ENCODE measurements at places on chromosomes 2 and 18.

GRCh38 chr2:201808027-201808426 lies 1.7 kb downstream of the CDK15 start:
- H3K4me3 ChIP-seq = no peak overlapping the region
- peak overlapping the region; percentile 78 for H3K27ac ChIP-seq
- no peaks in the 10 kb centered on the region for H3K27me3 ChIP-seq
- H3K36me3 ChIP-seq = no peaks in the 10 kb centered on the region
- peaks cover 6% of the 10 kb centered on the region for H3K4me1 ChIP-seq
- no peak for DNase-seq

- H3K4me3 ChIP-seq = peak overlapping the region; percentile 36
- no peak for DNase-seq
Measured at GRCh38 chr2:43482961-43483360, 112.9 kb downstream of the THADA start.

- no peaks in the 10 kb centered on the region for H3K27me3 ChIP-seq
- peak; percentile 89 for DNase-seq
- H3K4me1 ChIP-seq = peaks cover 3% of the 10 kb centered on the region
- peak overlapping the region; percentile 9 for H3K4me3 ChIP-seq
- no peaks in the 10 kb centered on the region for H3K36me3 ChIP-seq
- peak overlapping the region; percentile 72 for H3K27ac ChIP-seq
Measured at GRCh38 chr2:113240915-113241911, 37.5 kb downstream of the PAX8 start.

GRCh38 chr2:107588181-107588580 lies 238.5 kb upstream of the RGPD4 start:
- H3K27me3 ChIP-seq = no peaks in the 10 kb centered on the region
- no peak overlapping the region for H3K4me3 ChIP-seq
- no peak for DNase-seq
- H3K4me1 ChIP-seq = peaks cover 4% of the 10 kb centered on the region
- no peak overlapping the region for H3K27ac ChIP-seq

DNA sequence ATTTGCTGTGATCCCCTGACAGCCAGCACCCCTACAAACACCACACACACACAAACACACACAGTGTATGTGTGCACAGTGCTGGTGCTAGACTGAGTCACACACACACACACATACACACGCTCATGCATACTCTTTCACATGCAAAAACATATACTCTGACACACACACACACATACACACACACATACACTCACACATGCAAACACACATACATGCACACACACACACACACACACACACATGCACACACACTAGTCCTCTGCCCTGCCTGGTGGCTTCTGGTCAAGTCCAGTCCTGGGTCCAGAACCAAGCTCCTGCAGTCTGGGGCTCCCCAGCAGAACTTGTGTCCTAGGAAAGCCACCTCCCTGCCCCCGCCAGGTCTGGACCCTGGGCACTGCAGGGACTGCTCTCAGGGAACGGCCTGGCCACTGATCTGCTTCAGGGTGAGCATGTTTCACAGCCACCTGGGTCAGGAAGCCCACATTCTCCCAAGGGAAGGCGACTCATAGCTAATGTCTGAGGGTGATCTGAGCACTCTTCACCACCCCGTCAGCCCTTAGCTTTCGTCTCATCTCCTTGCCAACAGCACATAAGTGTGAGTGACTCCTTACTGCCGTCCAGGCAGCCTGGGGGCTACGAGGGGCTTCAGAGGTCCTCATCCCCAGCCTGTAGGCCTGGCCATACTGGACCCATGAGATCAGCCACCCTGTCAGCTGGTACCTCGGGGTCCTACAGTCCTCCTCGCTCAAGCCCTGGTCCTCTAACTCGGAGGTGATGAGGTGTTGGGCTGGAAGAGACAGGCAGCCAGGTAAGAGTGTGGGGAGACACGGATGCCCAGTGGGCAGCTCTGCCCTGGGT lies 88.1 kb downstream of the MCFD2 start:
- no peak for DNase-seq
- no peak overlapping the region for H3K4me3 ChIP-seq
- H3K4me1 ChIP-seq = no peaks in the 10 kb centered on the region
- no peak overlapping the region for H3K27ac ChIP-seq

GRCh38 chr18:45755934-45756333 lies 32.0 kb downstream of the SLC14A1 start:
- peaks cover 27% of the 10 kb centered on the region for H3K4me1 ChIP-seq
- H3K4me3 ChIP-seq = no peak overlapping the region
- peak; percentile 44 for DNase-seq
- no peaks in the 10 kb centered on the region for H3K36me3 ChIP-seq
- peak overlapping the region; percentile 73 for H3K27ac ChIP-seq

- no peak overlapping the region for H3K4me3 ChIP-seq
- no peaks in the 10 kb centered on the region for H3K27me3 ChIP-seq
- no peak overlapping the region for H3K27ac ChIP-seq
- DNase-seq = no peak
- no peaks in the 10 kb centered on the region for H3K4me1 ChIP-seq
Measured at GRCh38 chr2:106117882-106118684, 76.0 kb downstream of the UXS1 start.

GRCh38 chr2:11701751-11702301 lies 31.8 kb upstream of the NTSR2 start:
- H3K4me3 ChIP-seq = no peak overlapping the region
- peak; percentile 38 for DNase-seq
- no peak overlapping the region for H3K27ac ChIP-seq
- H3K36me3 ChIP-seq = no peaks in the 10 kb centered on the region

GRCh38 chr2:103276869-103277268 lies 515.0 kb downstream of the TMEM182 start:
- no peak overlapping the region for H3K27ac ChIP-seq
- no peaks in the 10 kb centered on the region for H3K27me3 ChIP-seq
- H3K4me3 ChIP-seq = no peak overlapping the region
- H3K36me3 ChIP-seq = no peaks in the 10 kb centered on the region
- H3K4me1 ChIP-seq = no peaks in the 10 kb centered on the region

- DNase-seq = no peak
- H3K27ac ChIP-seq = no peak overlapping the region
- no peaks in the 10 kb centered on the region for H3K27me3 ChIP-seq
- H3K36me3 ChIP-seq = no peaks in the 10 kb centered on the region
Measured at GRCh38 chr18:62744076-62744968, 29.0 kb downstream of the PHLPP1 start.

DNA sequence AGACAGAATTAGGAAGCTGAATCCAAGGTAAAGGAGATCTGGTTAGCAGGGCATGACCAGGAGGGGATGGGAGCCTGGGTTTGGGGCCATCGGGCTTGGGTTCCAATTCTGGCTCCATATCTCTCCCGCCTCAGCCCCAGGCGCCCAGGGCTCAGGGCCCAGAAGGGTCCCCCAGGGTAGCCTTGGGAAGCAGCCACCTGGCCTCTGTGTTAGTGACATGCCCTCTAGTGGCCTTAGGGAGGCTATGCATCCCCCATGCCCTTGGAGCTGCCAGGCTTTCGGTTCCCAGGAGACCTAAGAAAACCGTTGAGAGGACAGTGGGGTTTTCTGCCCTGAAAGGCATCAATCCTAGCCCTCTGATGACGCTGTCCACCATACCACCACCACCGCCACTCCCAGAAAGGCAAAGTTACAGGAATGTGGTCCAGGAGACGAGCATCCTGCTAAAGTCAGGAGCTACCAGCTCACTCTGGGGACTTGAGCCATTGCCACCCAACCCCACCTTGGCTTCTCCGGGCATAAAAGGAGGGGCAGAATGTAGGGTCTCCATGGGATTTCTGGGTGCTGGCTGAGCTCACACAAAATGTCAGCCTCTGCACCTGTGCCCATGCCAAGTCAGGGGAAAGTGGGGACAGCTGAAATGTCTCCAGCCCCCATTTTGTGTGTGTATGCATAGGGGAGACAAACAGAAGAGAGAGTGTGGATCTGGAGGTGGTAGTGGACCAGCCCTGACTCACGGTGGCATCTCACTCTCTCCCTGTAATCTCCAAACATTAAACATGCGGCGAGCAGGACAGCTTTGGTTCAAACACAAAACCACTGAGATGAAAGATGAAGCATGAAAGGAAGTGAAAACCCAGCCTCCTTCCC lies 56.5 kb downstream of the EMX1 start:
- no peak overlapping the region for H3K27ac ChIP-seq
- DNase-seq = no peak
- H3K36me3 ChIP-seq = no peaks in the 10 kb centered on the region
- no peak overlapping the region for H3K4me3 ChIP-seq
- H3K27me3 ChIP-seq = no peaks in the 10 kb centered on the region
- no peaks in the 10 kb centered on the region for H3K4me1 ChIP-seq

DNA sequence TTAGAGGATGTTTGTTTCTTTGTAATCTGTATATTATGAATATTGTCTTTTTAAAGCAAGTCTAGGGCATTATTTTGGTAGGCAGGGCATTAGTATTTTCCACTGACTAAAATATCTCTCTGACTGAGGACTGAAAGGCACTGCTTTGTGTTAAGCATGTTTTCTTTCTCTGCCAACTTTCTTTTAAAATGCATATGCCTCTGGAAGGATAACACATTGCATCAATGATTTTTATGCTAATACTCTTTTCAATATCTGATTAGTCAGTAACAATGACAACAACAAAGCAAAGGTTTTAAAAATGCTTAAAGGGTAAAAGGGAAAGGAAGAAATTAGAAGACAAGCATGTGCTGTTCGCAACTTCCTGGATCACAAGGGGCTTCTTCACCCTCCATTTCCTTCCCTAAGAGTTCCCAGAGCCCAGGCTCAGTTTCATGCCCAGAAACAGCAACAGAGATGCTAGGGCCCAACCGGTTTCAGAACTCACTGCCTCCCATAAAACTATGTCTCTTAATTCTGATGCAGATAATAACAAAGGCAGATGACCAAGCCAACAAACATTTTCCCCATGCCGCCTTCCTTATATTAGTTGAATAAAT lies 786.8 kb upstream of the ACVR2A start:
- no peaks in the 10 kb centered on the region for H3K36me3 ChIP-seq
- H3K27ac ChIP-seq = no peak overlapping the region
- no peaks in the 10 kb centered on the region for H3K4me1 ChIP-seq
- no peak overlapping the region for H3K4me3 ChIP-seq
- DNase-seq = no peak

DNA sequence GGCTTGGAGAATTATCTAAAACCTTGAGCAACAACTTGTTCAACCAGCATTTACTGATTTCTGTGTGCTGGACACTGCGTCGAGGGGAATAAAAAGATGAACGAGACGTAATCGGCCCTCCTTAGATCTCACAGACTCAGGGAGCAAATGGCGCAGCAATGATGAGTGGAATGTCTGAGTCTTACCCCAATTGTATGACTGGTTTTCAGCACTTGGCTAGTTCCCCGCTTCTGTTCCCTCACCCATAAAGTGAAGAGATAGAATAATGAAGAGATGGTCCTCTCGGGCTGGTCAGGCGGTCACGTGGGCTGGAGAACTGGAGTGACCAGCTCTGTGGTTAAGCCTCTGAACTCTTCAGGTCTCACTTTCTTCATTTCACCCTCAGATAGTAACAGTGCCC lies 17.3 kb upstream of the GATA6 start:
- no peak overlapping the region for H3K4me3 ChIP-seq
- H3K4me1 ChIP-seq = no peaks in the 10 kb centered on the region
- no peak for DNase-seq
- no peak overlapping the region for H3K27ac ChIP-seq

DNA sequence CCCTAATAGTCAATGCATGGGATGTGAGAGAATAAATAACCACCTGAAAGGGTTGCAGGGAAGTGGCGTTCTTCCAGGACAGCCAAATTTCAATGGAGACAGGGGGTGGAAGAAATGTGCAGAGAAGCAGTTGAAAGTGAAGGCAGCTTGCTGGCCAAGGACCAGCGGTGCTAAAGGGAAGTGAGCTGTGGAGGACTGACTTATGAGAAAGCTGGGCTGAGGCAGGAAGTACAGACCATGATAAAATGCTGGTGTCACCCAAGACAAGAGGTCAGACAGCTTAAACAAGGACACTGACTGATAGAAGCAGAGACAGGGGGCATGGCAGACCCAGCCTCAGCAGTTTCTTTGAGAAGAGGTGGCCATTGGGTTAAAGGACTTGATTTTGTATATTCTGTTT lies 106.7 kb downstream of the DTNB start:
- H3K27ac ChIP-seq = no peak overlapping the region
- no peak for DNase-seq
- no peak overlapping the region for H3K4me3 ChIP-seq
- no peaks in the 10 kb centered on the region for H3K36me3 ChIP-seq
- H3K4me1 ChIP-seq = no peaks in the 10 kb centered on the region

- no peaks in the 10 kb centered on the region for H3K36me3 ChIP-seq
- no peak overlapping the region for H3K4me3 ChIP-seq
- H3K4me1 ChIP-seq = no peaks in the 10 kb centered on the region
- H3K27ac ChIP-seq = no peak overlapping the region
Measured at GRCh38 chr2:8528863-8529262, 153.0 kb upstream of the ID2 start.

DNA sequence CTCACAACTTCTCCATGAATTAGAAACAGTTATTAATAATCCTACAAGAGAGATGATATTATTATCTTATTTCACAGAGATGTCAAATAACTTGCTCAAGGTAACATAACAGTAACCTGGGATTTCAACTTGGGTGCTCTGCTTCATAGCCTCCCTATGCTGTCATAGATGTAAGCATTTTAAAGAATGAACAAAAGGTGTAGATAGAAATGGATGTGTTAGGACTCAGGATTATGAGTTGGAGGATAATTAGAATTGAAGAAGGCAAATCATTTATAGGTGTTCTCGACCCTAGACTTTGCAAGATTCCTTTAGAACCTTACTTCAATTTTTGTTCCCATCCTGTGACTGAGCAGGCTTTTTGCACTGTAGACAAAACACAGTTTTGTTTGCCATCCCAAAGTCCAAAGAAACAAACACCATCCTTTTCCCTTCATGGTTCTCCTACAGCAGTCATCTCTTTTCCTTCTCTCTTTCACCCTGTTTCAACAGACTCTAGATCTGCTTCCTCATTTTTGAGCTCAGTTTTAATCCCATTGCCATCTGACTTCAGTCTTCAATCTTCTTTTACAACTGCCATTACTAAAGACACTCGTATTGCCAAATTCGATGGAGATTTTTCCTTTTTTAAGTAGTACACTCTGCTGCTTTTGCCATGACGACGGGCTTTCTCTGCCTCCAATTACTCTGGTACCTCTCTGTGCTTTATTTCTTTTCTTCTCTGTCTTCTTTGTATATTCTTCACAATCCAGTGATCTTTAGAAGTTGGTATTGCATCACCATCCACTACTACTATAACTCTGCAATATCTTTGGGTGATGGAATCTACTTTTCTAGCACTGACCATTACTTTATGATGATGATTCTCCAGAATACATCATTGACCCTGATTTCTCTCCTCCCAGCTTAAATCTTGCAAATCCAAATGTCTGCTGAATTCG lies 4.5 kb downstream of the HNMT start:
- H3K4me1 ChIP-seq = peaks cover 7% of the 10 kb centered on the region
- H3K36me3 ChIP-seq = peaks cover 11% of the 10 kb centered on the region
- no peak for DNase-seq
- peak overlapping the region; percentile 93 for H3K27ac ChIP-seq
- H3K27me3 ChIP-seq = no peaks in the 10 kb centered on the region

DNA sequence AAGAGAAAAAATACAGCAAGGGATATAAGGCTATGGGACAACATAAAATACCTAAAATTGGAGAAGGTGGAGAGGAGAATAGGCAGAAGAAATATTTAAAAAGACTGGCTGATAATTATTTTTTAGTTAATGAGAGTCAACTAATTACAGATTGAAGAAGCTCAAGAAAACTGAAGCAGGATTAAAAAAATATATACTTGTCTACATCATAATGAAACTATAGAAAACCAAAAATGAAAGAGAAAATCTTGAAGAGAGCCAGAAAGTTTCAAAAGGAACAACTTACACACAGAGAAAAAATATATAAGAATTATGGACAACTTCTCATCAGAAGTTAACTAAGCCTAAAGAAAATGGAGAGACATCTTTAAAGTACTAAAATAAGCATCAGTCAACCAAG lies 62.9 kb upstream of the APCDD1 start:
- DNase-seq = no peak
- H3K4me3 ChIP-seq = no peak overlapping the region
- H3K27ac ChIP-seq = no peak overlapping the region
- H3K4me1 ChIP-seq = no peaks in the 10 kb centered on the region
- no peaks in the 10 kb centered on the region for H3K36me3 ChIP-seq
- H3K27me3 ChIP-seq = no peaks in the 10 kb centered on the region
